CD4-positive, alpha-beta T cell (primary cell): ENCODE measurements at places on chromosomes 6 and 20.

DNA sequence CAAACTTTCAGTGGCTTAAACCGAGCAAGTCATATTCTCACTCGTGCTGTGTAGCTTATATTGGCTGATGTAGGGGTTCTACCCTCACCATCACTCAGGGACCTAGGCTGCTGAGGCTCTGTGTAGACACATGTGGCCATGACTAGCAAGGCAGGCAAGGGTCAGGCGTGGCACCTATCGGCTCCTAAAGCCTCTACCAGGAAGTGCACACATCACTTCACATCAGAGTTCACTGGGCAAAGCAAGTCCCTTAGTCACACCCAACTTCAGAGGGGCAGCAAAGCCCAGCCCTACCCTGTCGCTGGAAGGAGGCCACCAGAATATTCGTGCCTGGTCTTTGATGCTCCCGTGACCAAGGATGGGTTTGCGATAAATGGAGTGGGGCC lies 42.9 kb downstream of the PPP1R14C start:
- no peak for DNase-seq
- H3K4me3 ChIP-seq = no peak overlapping the region
- H3K27ac ChIP-seq = no peak overlapping the region

DNA sequence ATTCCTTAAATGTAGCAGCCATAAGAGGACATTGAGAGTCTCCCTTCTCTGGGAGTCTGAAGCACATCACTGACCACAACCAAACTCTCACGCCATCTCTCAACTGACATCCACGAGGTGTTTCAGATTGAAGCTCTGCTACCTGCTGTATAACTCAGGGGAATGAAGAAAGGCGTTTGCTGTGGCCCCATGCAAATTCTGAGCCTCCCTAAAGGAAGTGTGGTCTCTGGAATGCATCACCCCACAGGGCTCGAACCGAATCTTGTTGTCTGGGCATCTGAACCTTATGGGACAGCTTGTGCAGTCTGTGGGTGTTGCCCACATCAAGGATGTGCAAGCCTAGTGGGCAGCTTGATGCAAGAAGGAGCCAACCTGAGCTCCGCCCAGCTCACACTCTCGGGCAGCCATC lies 10.9 kb downstream of the PMEPA1 start:
- H3K27me3 ChIP-seq = no peaks in the 10 kb centered on the region
- H3K4me1 ChIP-seq = no peaks in the 10 kb centered on the region
- H3K27ac ChIP-seq = no peak overlapping the region
- H3K4me3 ChIP-seq = no peak overlapping the region

GRCh38 chr6:5997420-5997987 lies 9.2 kb downstream of the NRN1 start:
- peaks cover 100% of the 10 kb centered on the region for H3K27me3 ChIP-seq
- no peaks in the 10 kb centered on the region for H3K36me3 ChIP-seq
- DNase-seq = no peak

DNA sequence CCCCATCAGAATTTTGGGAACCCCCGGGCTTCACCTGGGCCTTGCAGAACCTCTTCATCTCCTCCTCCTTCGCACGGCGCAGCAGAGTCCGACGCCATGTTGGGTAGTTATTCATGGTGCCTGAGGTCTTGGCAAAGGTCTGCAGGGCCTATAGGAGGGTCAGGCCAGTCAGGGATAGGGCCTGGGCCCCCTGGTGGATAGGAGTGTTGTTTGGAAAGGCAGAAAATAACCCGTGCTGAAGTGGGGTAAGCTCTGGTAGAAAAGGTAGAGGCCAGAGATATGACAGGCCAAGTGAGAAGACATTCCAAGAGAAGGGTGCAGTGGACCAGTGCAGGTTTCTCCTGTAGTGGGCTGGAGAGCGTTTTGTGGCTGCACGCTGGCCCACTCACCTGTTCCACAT lies 4.9 kb downstream of the SMPD2 start:
- H3K27me3 ChIP-seq = no peaks in the 10 kb centered on the region
- peaks cover 56% of the 10 kb centered on the region for H3K4me1 ChIP-seq
- H3K27ac ChIP-seq = no peak overlapping the region
- H3K4me3 ChIP-seq = no peak overlapping the region

DNA sequence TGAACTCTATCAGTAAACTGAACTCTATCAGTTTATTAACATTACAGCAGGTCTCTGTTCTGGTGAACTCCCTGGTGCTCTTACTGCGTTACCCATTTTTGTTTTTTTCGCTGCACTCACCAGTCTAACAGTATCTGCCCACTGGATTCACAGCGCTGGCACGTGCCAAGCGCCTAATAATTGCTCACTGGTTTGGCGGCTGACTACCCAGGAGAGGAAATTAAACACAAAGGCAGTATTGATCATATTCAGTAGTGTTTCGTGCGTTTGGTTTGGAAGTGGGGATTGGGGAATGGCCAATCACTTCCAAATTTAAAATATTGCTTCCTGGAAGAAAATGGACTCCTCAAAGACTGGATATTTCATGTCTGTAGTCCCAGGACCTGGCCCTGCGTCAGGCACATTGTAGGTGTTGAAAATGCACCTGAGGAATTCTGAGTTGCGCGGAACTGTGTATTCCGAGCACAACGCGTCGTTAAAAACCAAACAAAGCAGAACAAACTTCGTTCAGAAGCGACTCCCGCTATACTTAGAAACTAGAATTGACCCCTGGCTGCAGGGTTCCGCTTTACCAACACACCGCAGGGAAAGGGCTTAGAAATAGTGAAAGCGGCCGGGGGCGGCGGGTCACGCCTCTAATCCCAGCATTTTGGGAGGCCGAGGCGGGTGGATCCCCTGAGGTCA lies 1.1 kb upstream of the RPS12 start:
- peaks cover 32% of the 10 kb centered on the region for H3K4me1 ChIP-seq
- peak overlapping the region; percentile 82 for H3K4me3 ChIP-seq
- H3K27me3 ChIP-seq = no peaks in the 10 kb centered on the region
- H3K27ac ChIP-seq = peak overlapping the region; percentile 70
- peak; percentile 22 for DNase-seq

DNA sequence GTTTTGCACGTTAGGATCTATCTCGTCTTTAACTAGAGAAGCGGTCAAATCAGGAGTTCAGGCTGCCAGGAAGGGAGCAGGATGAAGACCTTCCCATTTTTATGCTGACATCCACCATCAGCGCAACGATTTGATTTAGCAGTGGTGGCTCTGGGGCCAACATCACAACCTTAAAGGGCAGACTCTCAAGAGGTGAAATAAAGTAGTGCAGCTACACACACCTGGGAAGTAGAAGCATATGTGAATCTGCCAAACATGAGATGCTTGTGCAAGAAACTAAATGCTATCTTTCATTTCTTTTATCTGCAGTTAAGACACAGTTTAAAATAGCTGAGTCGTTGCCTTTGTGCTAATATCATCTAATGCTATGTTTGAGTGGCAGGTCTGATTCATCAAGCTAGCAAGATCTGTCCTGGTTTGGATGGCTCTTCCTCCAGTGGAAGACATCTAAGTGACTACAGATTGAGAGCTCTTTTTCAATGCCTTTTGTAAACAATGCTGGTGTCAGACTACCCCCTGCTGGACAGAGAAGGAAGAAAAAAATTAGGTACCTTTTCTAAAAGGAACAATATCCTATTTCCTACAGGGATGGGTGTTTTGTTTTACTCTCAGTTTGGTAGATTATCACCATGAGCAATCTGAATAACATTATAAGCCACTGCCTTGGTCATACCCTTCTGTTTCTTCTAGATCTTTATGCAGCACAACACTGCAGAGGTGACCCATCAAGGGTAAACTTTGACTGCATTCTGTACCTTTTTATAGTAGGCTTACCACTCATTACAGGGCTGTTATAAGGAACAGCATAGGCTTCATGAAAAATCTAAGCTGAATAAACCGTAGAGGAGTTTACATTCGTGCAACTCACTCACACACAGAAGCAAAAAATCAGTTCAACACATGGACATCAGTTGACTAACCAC lies 171.6 kb upstream of the FBXL4 start:
- DNase-seq = no peak
- no peaks in the 10 kb centered on the region for H3K27me3 ChIP-seq
- H3K4me1 ChIP-seq = no peaks in the 10 kb centered on the region
- no peak overlapping the region for H3K4me3 ChIP-seq
- no peak overlapping the region for H3K27ac ChIP-seq
- no peaks in the 10 kb centered on the region for H3K36me3 ChIP-seq

- H3K4me3 ChIP-seq = no peak overlapping the region
- peaks cover 7% of the 10 kb centered on the region for H3K4me1 ChIP-seq
- no peaks in the 10 kb centered on the region for H3K27me3 ChIP-seq
- no peaks in the 10 kb centered on the region for H3K36me3 ChIP-seq
These were observed 34.8 kb downstream of the WRNIP1 start for GRCh38 chr6:2799936-2800527.

- H3K4me1 ChIP-seq = peaks cover 14% of the 10 kb centered on the region
- no peak overlapping the region for H3K27ac ChIP-seq
- no peak for DNase-seq
- no peaks in the 10 kb centered on the region for H3K36me3 ChIP-seq
- H3K27me3 ChIP-seq = no peaks in the 10 kb centered on the region
These were observed 76.3 kb upstream of the PHACTR2 start for GRCh38 chr6:143601504-143601903.

DNA sequence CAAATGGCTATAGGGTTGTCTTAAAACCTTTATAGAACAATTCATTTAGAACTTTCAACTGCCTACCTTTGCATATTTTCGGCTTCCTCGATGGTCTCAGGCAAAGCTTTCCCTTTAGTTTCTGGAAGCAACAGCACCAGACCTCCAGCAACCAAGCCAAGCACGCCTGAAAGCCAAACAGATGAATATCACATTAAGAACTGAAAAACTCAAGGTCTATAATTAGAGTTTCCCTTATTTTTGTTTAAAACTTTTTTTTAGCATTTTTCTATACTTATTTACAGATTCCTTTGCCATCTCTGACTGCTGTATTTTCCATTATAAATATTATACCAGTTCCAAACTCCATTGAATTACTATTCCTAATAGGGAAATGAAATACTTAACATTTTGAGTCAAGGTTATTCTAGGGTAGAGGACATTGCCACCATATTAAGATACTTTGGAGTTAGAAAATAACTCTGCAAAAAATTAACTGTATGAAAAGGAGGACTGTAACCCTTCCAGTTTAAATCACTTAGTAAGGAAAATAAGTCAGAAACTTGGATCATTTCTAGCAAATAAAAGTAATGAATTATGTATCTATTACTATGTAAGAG lies 33.9 kb downstream of the SLC22A2 start:
- no peaks in the 10 kb centered on the region for H3K27me3 ChIP-seq
- no peak overlapping the region for H3K4me3 ChIP-seq
- no peaks in the 10 kb centered on the region for H3K36me3 ChIP-seq
- no peak for DNase-seq

GRCh38 chr6:37819802-37820717 lies 533 bp downstream of the ZFAND3 start:
- peaks cover 40% of the 10 kb centered on the region for H3K4me1 ChIP-seq
- H3K27me3 ChIP-seq = no peaks in the 10 kb centered on the region
- H3K27ac ChIP-seq = peak overlapping the region; percentile 94
- DNase-seq = peak; percentile 23

DNA sequence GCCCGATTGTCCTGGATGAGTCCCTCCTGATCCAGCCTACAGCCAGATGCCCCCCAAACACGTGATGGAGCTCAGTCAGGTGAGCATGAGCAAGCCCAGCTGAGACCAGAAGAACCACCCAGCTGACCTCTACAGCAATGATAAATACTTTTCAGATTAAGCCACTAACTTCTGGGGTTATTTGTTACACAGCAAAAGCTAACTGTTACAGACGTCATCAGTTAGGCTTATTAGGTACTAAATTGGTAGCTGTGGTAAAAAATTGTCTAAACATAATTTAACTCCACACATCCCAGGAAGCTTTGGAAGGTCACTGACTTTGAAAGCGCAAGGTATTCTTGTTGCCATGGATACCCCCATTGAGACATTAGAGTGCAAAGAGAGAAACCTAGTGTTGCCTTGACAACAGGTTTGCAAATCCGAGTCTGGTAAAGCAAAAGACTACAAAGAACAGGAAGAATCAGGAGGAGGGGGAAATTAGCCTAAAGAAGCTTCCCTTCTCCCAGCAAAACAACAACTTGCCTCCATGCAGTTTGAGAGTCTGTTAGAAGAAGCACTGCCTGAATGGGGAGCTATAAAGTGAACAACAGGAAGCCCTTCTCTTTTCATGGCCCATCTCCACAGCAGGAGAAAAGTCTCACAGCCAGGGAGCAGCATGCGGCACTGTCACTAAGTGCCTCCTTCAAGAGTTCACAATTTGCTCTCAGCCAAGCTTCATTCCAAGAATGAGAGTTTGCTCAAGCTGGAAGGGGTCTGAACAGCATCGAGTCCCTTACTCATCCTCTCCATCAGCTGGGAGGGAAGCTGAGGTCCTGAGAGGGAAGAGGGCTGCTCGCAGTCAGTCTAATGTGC lies 41.7 kb upstream of the ZNF831 start:
- peak; percentile 79 for DNase-seq
- H3K4me1 ChIP-seq = peaks cover 85% of the 10 kb centered on the region
- H3K27ac ChIP-seq = peak overlapping the region; percentile 85
- H3K27me3 ChIP-seq = no peaks in the 10 kb centered on the region
- H3K36me3 ChIP-seq = no peaks in the 10 kb centered on the region

- H3K27me3 ChIP-seq = no peaks in the 10 kb centered on the region
- no peak overlapping the region for H3K27ac ChIP-seq
- H3K4me3 ChIP-seq = no peak overlapping the region
- H3K36me3 ChIP-seq = no peaks in the 10 kb centered on the region
- no peak for DNase-seq
These were observed 118.5 kb downstream of the PDSS2 start for GRCh38 chr6:107340881-107341280.

GRCh38 chr6:167442245-167442644 lies 117.4 kb downstream of the TTLL2 start:
- H3K27ac ChIP-seq = no peak overlapping the region
- no peaks in the 10 kb centered on the region for H3K27me3 ChIP-seq
- no peak for DNase-seq
- H3K4me1 ChIP-seq = no peaks in the 10 kb centered on the region
- no peaks in the 10 kb centered on the region for H3K36me3 ChIP-seq

DNA sequence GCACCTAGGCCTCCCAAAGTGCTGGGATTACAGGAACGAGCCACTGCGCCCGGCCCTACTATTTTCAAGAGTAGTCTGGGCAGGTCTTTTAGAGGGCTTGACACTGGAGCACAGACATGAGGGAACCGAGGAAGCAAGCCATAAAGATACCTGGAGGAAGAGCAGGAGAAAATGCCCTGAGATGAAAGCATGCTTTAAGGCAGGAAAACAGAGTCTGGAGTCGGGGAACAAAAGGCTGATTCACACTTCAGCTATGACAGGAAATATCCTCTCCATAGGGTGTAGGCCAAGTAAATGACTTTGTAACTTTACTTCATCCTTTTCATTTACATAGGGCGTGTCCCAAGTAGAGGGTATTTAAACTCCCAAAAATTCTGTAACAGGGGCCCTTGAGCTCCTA lies 4.3 kb upstream of the SERINC3 start:
- DNase-seq = no peak
- peaks cover 11% of the 10 kb centered on the region for H3K4me1 ChIP-seq
- H3K27me3 ChIP-seq = no peaks in the 10 kb centered on the region
- no peaks in the 10 kb centered on the region for H3K36me3 ChIP-seq

DNA sequence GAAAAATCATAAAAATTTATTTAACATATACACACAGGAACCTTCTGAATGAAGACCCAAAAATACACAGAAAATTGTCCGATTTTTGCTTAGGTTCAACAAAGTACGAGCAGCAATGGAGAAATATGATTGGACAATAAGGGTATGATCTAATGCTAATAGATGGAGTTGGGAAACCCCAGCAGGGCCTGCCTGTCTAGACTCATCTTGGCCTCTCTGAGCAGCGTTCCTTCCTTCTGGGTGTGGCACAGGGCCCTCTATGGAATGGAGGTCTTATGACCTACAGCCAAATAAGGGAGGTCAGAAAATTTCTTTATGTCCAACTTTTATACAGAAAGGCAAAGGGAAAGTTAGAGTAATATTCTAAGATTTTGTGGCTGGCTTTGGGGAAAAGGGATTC lies 27.7 kb upstream of the ENPP4 start:
- no peaks in the 10 kb centered on the region for H3K36me3 ChIP-seq
- H3K4me3 ChIP-seq = no peak overlapping the region
- no peaks in the 10 kb centered on the region for H3K27me3 ChIP-seq
